ENCODE measurements at places on chromosomes 3 and 15. TPM values are rescaled to one million over a fixed set of nuclear protein-coding genes. Genes with fewer than 3 reads are reported as not detected.

Gene FAM107A
- not detected for total RNA-seq

Gene TGM5
- total RNA-seq, result not detected

Gene SYNPR
- not detected for total RNA-seq

Gene OSTN
- total RNA-seq, result not detected

Gene CEP19
- total RNA-seq, result 4.8 TPM

Gene IMPG2
- 0.06 TPM for total RNA-seq

Gene CCR8
- total RNA-seq, result 2.5 TPM

Gene NR1D2
- total RNA-seq, result 4.2 TPM

Data from activated CD8-positive, alpha-beta memory T cell treated with anti-CD3 and anti-CD28 coated beads for 36 hours (primary cell).